ENCODE measurements at places on chromosomes 16 and 17. TPM values are rescaled to one million over a fixed set of nuclear protein-coding genes. Genes with fewer than 3 reads are reported as not detected.
A peak's percentile ranks its signal among the peaks of the same experiment; 100 is the strongest.

CFAP97D1 gene
- total RNA-seq: not detected

DNA sequence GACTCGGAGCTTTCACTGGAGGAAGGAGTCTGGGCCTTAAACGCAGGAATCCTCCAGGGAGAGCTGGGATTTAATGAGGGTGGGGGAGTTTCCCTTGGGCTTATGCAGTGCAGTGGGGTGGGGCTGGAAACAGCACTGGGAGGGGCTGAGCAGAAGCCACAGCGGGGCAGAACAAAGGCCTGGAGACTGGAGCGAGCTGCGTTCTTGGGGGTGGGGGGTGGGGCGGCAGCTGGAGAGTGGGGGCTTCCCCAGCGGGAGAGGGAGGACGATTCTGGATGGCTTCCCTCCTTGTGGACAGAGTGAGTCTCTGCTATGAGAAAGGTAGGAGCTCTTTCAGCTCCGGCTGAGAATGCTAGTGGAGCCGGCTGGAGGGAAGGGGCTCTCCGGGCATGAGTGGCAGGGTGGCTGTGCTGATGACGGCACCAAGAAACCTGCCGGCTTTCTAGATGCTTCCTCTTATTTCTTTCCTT lies 406.0 kb downstream of the SEC14L1 start:
- peak overlapping the region; percentile 44 for H3K27ac ChIP-seq
- peaks cover 15% of the 10 kb centered on the region for H3K4me1 ChIP-seq
- H3K27me3 ChIP-seq: no peaks in the 10 kb centered on the region
- H3K4me3 ChIP-seq: peak overlapping the region; percentile 35
- no peak for DNase-seq

DNA sequence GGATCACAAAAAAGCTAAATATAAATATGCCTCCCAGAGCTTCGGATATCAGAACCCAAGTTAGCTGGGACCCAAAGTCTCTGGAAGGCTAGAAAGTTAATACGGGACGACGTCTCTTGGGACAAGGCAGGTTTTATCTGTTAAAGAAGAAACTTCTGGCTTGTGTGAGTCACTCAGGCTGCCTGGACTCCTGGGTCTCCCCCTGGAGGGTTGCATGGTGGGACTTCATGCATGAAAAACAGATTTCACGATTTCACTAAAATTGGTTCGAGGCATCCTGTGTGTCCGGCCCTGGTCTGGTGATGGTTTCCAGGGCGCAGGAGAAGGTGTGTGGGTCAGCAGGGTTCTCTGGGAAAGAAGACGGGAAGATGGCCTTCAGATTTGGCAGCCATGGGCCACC lies 47.0 kb downstream of the COX4I1 start:
- no peak for DNase-seq
- H3K27ac ChIP-seq: no peak overlapping the region
- no peaks in the 10 kb centered on the region for H3K36me3 ChIP-seq
- H3K4me1 ChIP-seq: no peaks in the 10 kb centered on the region
- H3K27me3 ChIP-seq: no peaks in the 10 kb centered on the region

DNA sequence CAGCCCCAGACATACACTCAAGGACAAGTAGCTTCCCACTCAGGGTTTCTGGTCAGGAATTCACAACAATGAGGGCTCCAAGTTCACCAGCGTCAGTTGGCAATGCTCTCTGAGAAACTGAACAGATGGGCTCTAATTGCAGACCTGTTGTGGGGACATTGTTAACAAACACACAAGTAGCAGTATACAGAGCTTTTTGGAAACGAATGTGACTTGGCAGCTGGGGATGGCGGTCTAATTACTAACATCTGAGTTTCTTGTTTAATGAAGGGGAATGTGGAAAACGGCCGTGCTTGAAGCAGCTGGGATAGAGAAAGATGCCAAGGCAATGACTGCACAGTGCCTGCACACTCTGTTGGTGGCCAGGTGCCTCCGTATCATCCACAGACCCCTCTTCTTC lies 316.1 kb upstream of the IRX3 start:
- no peak overlapping the region for H3K27ac ChIP-seq
- no peak for DNase-seq
- H3K4me1 ChIP-seq: no peaks in the 10 kb centered on the region
- no peaks in the 10 kb centered on the region for H3K27me3 ChIP-seq
- H3K36me3 ChIP-seq: no peaks in the 10 kb centered on the region
- no peak overlapping the region for H3K4me3 ChIP-seq

DNA sequence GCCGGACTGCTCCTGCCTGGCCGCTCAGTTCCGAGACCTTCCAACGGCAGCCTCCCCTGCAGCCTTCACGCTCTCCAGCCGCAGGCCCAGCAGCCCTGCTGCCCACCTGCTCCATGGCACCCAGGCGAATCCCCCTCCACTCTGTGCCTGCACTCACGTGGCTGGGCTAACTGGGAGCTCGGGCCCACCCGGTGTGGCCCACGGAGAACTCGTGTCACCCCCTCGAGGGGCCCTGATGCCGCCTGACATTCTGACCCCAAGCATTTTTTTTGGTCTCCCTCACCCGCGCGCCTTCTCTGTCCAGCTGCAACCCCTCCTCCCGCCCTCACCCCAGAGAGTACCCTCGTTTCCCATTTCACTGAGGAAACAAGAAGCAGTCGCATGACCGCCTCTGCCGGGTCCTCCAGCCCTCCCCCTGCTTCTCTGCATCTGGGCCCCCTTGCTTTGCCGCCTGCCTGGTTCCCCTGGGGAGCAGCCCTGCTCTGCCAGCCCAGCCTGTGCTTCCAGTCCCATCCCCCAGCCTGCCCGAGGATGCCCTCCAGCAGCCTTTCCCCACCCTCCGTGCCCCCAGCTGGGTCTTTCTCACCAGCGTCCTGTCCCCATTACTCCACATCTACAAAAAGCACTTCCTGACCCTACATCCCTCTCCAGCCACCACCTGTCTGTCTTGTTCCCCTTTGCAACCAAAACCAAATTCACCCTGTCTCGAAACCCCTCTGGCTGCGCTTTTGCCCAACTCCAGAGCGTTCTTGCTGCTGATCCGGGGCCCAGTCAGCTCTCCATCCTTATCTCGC lies 146.4 kb upstream of the CHMP6 start:
- no peak overlapping the region for H3K4me3 ChIP-seq
- no peaks in the 10 kb centered on the region for H3K27me3 ChIP-seq
- H3K36me3 ChIP-seq: no peaks in the 10 kb centered on the region
- no peak overlapping the region for H3K27ac ChIP-seq
- no peak for DNase-seq

CES5A gene
- total RNA-seq: not detected

CPNE7 gene
- total RNA-seq: 4.9 TPM

ASGR1 gene
- 2.5 TPM for total RNA-seq

- H3K4me1 ChIP-seq: peaks cover 12% of the 10 kb centered on the region
- no peak overlapping the region for H3K27ac ChIP-seq
- no peak overlapping the region for H3K4me3 ChIP-seq
- H3K36me3 ChIP-seq: no peaks in the 10 kb centered on the region
- DNase-seq: no peak
Measured at GRCh38 chr17:44610331-44610730, 45.9 kb upstream of the MEIOC start.

KRT25 gene
- not detected for total RNA-seq

DNA sequence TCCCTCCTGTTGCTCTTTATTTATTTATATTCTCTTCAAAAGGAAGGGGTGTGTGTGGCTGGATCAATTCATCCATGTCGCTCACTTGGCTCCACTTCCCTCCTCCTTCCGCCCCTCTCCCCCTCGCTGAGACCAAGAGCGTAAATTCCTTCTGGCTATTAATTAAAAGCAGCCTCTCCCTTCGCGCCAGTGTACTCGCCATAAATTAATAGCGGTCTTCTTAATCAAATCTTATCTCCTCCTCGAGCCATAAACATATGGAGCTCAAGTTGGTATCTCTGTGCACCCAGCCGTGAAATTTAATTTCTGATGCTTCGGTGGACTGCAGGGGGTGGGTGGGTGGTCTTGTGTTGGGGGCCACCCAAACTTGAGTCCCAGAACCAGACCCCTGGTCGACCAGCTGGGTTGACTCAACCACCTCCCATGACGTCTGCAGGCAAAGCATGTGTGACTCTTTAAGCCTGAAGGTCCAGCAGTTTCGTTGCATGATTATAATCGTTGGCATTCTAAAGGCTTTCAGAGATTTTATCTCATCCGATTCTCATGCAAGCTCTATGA lies 57.9 kb downstream of the SDK2 start:
- no peak overlapping the region for H3K4me3 ChIP-seq
- no peaks in the 10 kb centered on the region for H3K36me3 ChIP-seq
- H3K4me1 ChIP-seq: no peaks in the 10 kb centered on the region
- no peak for DNase-seq
- no peaks in the 10 kb centered on the region for H3K27me3 ChIP-seq

GRCh38 chr16:62966626-62967025 lies 930.4 kb upstream of the CDH8 start:
- no peak for DNase-seq
- no peak overlapping the region for H3K4me3 ChIP-seq
- no peaks in the 10 kb centered on the region for H3K4me1 ChIP-seq
- no peak overlapping the region for H3K27ac ChIP-seq

DNA sequence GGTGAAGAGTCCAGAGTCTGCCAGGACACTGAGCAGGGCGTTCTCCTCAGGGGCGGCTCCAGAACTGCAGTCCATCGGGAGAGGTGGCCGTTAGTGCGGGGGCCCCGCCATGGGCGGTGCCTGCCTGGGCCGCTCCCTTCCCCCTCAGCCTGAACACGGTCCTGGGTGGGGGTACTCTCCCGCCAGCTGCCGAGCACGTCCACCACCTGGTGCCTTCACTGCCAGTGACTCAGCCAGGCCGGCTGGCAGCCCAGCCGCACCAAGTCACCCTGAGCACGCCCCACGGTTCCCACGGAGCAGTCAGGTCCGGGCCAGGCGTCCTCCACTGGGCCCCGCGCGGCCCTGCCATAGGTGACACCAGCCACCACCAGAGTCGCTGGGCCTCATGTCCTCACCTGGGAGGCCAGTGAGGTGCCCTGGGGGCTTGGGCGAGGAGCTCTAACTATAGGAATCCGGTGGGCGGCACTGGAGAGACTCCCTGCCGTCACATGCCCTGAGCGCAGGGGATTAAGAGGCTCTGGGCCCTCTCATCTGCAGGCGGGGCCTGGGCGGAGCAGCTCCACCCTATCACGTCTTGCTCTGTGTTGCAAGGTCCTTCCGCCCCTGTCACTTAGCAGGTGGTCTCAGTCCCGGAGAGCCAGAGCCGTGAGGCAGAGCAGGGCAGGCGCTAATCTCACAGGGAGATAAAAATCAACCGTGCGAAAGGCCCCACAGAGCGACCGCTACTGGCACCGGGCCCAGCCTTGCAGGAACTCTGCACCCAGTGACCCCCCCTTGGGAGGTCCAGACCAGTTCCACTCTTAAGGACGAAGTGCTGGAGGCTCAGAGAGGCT lies 14.3 kb downstream of the PIEZO1 start:
- DNase-seq: no peak
- no peaks in the 10 kb centered on the region for H3K36me3 ChIP-seq
- H3K27me3 ChIP-seq: no peaks in the 10 kb centered on the region
- H3K4me1 ChIP-seq: peaks cover 88% of the 10 kb centered on the region
- peak overlapping the region; percentile 83 for H3K27ac ChIP-seq

DNA sequence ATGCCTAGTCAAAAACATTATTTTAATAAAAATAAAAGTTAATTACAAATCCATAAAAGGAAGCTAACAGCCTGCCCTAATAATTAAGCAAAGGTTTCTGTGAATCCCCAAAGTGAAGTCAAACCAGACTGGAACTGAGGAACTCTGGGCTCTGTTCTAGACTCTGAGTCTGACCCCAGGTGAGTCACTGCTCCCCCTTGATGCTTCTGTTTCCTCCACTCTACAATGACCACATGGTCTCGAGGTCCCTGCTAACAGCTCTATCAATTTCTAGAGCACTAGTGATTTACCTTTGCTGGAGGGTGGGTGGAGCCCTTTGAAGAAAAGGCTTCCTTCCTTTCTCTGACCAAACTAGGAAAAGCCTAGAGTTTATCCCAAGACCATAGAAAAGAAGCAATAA lies 32.4 kb downstream of the XPO6 start:
- peaks cover 32% of the 10 kb centered on the region for H3K4me1 ChIP-seq
- H3K27me3 ChIP-seq: no peaks in the 10 kb centered on the region
- no peak for DNase-seq
- H3K36me3 ChIP-seq: no peaks in the 10 kb centered on the region
- H3K4me3 ChIP-seq: no peak overlapping the region

- H3K27ac ChIP-seq: no peak overlapping the region
- no peak overlapping the region for H3K4me3 ChIP-seq
- peaks cover 3% of the 10 kb centered on the region for H3K36me3 ChIP-seq
- no peaks in the 10 kb centered on the region for H3K4me1 ChIP-seq
- H3K27me3 ChIP-seq: no peaks in the 10 kb centered on the region
Measured at GRCh38 chr16:89545831-89546574, 14.5 kb upstream of the RPL13 start.

PIPOX gene
- 1.7 TPM for total RNA-seq

JMJD8 gene
- 62.9 TPM for total RNA-seq

GRCh38 chr17:79695797-79696609 lies 34.7 kb upstream of the ENPP7 start:
- no peak for DNase-seq
- H3K27me3 ChIP-seq: no peaks in the 10 kb centered on the region
- no peaks in the 10 kb centered on the region for H3K36me3 ChIP-seq
- H3K27ac ChIP-seq: peak overlapping the region; percentile 7
- no peak overlapping the region for H3K4me3 ChIP-seq
- peaks cover 32% of the 10 kb centered on the region for H3K4me1 ChIP-seq

HSPB9 gene
- 1.2 TPM for total RNA-seq

- no peak for DNase-seq
- H3K27me3 ChIP-seq: no peaks in the 10 kb centered on the region
- H3K4me3 ChIP-seq: no peak overlapping the region
- no peak overlapping the region for H3K27ac ChIP-seq
Measured at GRCh38 chr16:11734653-11735043, 8.0 kb downstream of the TXNDC11 start.

METTL26 gene
- total RNA-seq: 187 TPM

PERCC1 gene
- total RNA-seq: not detected

DNA sequence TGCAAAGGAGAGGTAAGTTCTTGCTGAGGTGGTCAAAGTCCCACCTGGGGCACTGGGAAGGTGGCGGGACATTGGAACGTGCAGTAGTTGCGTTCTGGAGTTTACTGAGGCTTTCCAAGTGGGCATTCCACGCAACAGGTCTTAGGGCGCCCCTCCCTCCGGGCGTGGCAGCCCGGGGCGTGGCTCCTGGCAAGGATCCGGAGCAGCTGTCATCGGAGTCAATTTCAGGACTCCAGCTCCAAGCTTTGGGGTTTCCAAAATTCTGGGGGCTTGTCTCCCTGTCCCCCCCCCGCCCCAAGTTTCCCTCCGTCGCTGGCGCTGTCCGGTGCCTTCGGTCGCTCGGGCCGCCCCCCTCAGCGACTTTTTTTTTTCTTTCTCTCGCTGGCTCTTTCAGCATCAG lies 43.1 kb upstream of the AMZ2 start:
- H3K27ac ChIP-seq: peak overlapping the region; percentile 92
- H3K27me3 ChIP-seq: no peaks in the 10 kb centered on the region
- H3K36me3 ChIP-seq: no peaks in the 10 kb centered on the region

- H3K4me1 ChIP-seq: no peaks in the 10 kb centered on the region
- H3K27ac ChIP-seq: no peak overlapping the region
- H3K27me3 ChIP-seq: no peaks in the 10 kb centered on the region
- H3K4me3 ChIP-seq: no peak overlapping the region
- DNase-seq: no peak
Measured at GRCh38 chr17:29050176-29050575, 7.2 kb downstream of the PIPOX start.

Measured in vagina (tissue), 2 donors.